ENCODE measurements at places on chromosomes 6 and 20.
A peak's percentile ranks its signal among the peaks of the same experiment; 100 is the strongest.

GRCh38 chr6:20148433-20148832 lies 63.8 kb downstream of the MBOAT1 start:
- no peak for DNase-seq

DNA sequence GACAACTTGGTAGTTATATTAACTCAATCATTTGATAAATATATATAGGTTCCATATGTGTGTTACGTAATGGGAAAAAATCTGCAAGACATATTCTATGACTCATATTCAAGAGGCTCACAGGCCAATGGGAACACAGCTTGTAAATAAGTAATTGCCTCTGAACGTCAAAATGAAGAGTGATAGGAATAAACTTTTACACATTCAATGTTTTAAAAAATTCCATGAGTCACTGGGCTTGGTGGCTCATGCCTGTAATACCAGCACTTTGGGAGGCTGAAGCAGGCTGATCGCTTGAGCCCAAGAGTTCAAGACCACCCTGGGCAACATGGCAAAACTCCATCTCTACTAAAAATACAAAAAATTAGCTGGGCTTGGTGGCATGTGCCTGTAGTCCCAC lies 209.4 kb upstream of the MCHR2 start:
- DNase-seq, result no peak

DNA sequence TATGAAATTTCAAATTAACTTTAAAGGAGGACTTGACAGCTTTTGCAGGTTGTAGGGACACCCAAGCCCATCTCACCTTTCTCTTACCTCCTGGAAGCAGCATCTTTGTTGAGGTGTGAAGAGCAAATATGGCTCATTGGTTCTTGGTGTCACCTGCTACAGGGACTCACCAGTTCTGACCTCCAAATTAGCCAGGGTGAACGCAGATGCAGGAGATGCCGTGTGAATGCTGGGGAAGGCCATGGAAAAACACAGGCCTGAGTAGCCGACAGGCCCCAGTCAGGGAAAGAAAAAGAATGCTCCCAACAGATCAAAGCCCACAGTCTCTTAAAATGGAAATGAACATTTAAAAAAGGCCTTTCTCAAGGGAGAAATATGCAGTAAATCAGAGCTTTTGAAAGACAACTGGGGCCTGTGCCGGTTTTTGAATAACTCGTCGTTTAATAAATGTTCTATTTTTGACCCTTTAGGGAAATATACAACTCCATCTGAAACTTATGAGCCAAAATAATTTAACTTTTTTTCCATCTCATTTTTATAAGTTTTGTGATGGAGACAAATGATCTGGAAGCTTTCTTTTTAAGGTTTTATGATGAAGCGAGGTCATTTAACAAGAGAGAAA lies 167.5 kb downstream of the CD83 start:
- no peak for DNase-seq

DNA sequence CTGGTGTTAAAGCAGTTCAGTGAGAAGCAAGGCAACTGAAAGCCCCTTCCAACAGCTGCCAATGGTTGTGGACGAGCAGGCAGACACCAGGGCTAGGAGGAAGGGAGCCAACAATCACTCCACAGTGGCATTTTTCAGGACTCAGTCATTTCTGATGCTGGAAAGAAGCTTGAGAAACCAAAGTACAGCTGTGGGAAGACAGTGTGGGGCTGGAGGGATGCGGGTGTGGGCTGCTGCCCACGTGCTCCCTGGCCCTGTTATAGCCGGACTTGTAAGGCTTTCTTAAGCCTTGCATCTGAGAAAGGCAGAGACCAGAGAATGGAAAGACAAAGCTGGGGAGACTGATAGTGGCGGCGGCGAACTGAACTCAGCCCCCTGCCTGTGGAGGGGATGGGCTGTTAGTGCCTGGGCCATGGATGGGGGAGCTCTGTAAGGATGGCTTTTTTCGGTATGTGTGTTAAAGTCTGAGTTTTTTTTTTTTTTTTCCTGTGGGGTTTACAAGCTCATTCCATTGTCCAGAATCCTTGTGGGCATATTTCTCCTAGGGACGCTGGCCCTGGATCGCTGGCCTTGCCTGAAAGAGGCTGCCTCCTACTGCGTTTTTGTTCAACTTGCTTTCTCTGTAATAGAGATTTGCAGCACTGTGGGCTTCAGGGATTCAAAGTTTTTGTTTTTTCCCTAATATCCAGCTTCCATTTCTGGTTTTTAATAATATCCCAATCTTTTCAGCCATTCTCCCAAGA lies 91.7 kb downstream of the GJA10 start:
- DNase-seq, result no peak

- no peak for DNase-seq
Measured at GRCh38 chr20:13355941-13356486, 134.9 kb downstream of the ISM1 start.

- DNase-seq, result peak; percentile 22
Measured at GRCh38 chr20:37202267-37202943, 23.1 kb upstream of the MROH8 start.

- DNase-seq, result peak; percentile 55
Measured at GRCh38 chr20:62377615-62378178, 9.2 kb upstream of the RPS21 start.

- no peak for DNase-seq
Measured at GRCh38 chr6:111680015-111680712, 74.5 kb upstream of the TRAF3IP2 start.

DNA sequence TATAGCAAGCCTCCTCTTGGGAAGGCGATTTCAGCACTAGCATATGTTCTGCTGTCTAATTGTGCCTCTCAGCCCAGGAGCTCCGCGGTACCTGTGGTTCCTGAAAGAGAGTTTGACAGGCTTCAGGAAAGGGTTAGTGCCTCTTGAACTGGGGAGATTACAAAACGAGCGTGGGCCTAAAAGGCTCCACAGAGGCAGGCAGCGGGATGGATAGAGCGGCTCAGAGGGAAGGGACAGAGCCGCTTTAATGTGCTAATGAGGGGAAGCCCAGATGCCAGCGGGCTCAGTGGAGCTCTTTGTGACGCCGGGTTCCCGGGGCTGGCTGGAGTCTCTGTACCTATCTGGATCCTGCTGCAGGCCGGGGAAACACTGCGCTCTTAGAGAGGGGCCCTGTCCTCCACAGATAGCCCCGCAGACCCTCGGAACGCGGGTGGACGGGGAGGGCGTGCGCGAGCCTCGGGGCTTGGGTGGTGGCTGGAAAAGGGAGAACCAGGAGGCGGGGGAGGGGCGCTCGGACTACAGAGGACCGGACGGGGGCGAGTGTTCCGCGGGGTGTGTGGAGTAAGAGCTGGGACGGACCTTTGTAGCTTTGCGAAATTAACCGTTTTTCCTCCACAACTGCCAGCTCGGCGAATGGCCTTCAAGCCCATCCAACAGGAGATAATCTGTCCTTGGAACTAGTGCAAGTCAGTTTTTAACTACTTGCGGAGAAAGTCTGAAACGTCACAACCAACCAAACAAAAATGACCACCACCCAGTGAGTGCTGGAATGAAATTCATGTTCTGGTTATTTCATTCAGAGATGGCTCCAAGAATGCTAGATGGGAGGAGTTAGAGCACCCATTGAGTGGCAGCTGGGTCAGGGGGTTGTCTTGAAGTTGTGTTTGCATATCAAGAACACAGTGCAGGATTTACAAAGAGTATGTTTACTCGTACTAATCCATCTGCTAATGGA lies 13.0 kb downstream of the SLC35F1 start:
- DNase-seq, result no peak

DNA sequence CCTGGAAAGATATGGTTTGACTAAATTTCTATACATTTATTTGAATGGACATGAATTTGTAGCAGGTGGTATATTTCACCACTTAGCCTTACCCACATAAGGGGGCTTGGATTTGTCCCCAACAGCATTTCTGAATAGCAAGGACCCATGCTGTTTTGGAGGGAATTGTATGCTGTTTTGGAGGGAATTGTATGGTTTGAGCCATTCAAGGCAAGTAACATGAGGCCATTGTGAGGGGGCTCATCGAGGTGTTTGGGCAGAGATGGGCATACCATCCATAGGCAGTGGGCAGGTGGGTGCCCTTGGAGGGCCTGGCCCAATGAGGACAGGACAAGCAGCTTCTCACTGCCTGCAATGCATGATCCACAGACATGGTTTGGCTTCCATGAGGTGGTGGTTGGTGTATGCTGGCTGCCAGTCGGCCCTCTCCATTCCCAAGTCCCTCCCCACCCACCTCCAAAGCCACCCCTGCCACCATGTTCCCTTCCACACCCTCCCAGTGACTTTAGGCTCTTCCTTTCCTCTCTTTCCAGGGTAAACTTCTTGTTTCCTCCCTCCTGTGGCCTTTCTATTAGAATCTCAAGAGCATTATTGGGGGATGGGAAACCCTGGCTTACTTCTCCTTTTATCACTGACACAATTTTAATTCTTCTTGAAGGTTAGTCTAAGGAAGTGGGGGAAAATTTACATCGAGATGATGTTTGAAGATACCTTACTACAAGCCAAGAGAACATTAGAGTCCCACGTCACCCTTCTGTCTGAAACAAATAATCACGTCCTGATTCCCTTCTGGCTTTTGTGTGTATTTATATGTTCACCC lies 13.2 kb upstream of the PXDC1 start:
- DNase-seq, result no peak

DNA sequence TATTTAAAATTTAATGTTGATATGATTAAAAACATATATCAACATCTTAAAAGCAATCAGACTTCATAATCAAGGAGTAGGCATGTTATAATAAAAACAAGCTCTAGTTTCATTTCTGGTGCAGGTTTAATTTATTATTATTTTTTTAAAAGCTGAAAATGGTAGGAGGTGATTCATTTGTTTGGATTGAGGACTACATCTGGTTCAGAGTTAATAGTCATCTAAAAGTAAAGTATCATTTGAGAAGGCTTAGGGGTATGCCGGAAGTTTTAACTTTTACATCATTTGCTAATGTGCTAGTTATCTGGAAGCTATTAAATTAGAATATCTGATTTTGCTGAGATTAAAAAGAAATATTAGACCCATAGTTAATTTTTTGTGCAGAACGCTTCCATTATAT lies 169.5 kb upstream of the LAMA2 start:
- DNase-seq, result no peak

GRCh38 chr6:1383729-1384548 lies 5.4 kb upstream of the FOXF2 start:
- no peak for DNase-seq

DNA sequence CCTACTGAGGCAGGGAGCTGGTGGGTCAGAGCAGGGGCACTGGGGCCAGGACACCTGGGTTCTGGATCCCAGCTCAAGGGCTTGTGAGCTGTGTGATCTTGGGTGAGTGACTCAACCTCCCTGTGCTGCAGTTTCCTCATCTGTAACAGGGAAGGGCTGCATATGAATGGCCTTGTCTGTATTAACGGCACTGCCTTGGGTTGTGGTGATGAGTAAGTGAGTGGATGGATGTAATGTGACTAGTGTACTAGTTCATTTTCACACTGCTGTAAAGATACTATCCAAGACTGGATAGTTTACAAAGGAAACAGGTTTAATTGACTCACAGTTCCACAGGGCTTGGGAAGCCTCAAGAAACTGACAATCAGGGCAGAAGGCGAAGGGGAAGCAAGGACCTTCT lies 233.5 kb downstream of the TAF4 start:
- no peak for DNase-seq

DNA sequence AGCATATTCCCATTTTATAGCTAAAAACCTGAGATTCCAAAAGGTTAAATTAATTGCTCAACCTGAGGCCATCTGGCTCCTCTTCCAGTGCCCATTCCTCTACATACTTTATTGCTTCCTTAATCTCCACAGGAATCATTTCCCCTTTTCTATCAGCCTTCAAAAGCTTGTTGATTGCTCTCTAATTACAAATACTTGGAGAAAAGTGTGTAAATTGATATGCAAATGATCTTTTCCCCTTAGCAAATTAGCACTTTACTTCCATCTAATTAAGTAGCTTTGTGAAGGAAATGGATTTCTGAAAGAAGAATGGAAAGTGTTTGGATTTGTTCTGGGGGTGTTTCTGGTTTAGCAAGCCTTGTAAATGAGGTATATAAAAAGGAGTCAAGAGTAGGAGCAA lies 323.3 kb downstream of the GRIK2 start:
- DNase-seq, result no peak

- DNase-seq, result peak; percentile 51
Measured at GRCh38 chr6:142566628-142567396, 265.0 kb downstream of the ADGRG6 start.

DNA sequence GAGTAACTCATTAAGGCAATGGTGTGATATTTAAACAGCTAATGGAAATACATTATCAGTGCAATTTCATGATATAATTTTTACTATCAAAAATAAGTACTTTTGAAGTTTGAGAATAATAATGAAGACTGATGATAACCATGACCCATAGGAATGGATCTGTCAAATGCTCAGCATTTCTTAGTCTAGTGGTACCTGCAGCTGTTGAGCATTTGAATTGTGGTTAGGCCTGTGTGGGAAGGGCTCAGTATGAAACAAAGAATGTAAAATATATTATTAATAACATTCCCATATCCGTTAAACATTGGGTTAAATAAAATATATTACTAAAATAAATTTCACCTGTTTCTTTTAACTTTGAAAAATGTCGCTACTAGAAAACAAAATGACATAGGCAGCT lies 173.0 kb downstream of the PHF3 start:
- no peak for DNase-seq

- no peak for DNase-seq
Measured at GRCh38 chr20:6079016-6079415, 25.2 kb upstream of the LRRN4 start.

- no peak for DNase-seq
Measured at GRCh38 chr6:43120944-43121913, 45.1 kb downstream of the PTK7 start.

GRCh38 chr6:16322666-16323312 lies 84.4 kb downstream of the GMPR start:
- DNase-seq, result no peak

GRCh38 chr6:31465185-31465536 lies 32.8 kb upstream of the MICB start:
- DNase-seq, result no peak

DNA sequence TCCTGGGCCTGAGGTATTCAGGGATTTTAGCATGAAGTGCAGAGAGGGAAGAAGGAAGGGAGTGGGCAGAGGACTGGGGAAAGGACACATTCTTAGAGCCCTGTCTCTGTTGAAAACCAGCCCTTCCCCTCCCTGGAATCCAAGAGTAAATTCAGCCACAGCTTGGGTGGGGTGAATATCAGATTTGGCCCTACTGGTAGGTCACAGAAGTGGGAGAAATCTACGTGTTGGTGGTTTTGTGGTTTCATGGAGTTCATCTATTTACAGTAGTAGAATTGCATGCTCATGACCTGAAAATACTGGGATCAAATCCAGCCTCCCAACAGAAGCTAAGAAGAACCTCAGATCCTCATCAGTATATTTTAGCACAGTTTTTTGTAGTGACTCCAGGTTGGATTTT lies 404.4 kb downstream of the BMP2 start:
- DNase-seq, result no peak

GRCh38 chr20:57167971-57168701 lies 98.3 kb downstream of the BMP7 start:
- DNase-seq, result no peak

All from NCI-H345 (cell line).